Upper lobe of left lung (tissue), 6 donors: ENCODE measurements at places on chromosomes 7 and 10.
A peak's percentile ranks its signal among the peaks of the same experiment; 100 is the strongest.

GRCh38 chr10:688312-689120, 952 bp downstream of the DIP2C start:
- peak overlapping the region; percentile 69 for H3K4me3 ChIP-seq
- no peaks in the 10 kb centered on the region for H3K36me3 ChIP-seq

DNA sequence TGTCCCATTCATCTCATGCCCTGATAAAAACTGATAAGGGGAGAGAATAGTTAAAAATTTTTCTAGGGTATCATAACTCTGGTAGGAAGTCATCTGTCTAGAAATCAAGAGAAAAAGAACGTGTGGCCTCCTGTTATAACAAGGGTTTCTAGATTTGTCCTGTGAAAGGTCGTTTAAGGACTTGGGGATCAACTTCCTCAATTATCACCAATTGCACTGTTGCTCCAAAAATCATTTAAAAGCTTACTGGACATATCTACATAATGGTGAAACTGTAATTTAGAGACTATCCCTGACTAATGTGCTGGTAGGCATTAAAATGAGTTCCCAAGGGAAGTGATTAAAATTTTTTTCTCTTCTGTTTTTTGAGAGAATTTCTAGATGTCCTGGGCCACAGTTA, 58.2 kb downstream of the GPR141 start:
- no peaks in the 10 kb centered on the region for H3K4me1 ChIP-seq
- H3K27ac ChIP-seq = no peak overlapping the region
- H3K4me3 ChIP-seq = no peak overlapping the region
- no peaks in the 10 kb centered on the region for H3K36me3 ChIP-seq

- no peaks in the 10 kb centered on the region for H3K27me3 ChIP-seq
- H3K4me1 ChIP-seq = no peaks in the 10 kb centered on the region
- H3K4me3 ChIP-seq = no peak overlapping the region
Observed at GRCh38 chr7:138608275-138608674, 92.9 kb downstream of the SVOPL start.

DNA sequence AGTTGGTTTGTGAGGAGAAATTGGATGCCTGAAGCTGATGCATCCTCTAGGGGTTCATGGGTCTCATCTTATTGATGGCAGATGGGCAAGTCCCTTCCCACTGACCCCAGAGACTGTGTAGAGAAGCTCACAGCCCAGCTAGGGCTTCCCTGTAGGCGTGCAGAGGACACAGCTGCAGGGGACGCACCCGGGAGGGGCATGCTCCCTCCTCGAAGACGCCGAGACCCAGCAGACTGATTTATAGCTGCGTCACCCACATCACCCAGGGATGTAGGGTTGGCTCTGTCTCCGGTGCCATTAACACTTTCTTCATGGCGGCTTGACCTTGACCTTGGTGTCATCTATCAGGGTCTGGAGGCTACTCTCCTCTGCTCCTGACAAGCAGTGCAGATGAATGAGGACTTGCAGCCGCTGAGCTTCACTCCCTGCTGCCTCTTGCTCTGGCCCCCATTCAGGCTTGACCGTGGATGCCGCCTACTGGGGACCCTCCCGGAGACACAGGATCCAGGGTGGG, 549.7 kb downstream of the TCERG1L start:
- H3K4me3 ChIP-seq = no peak overlapping the region
- H3K27me3 ChIP-seq = no peaks in the 10 kb centered on the region
- no peaks in the 10 kb centered on the region for H3K4me1 ChIP-seq
- DNase-seq = no peak
- H3K27ac ChIP-seq = no peak overlapping the region

- H3K4me3 ChIP-seq = no peak overlapping the region
- no peaks in the 10 kb centered on the region for H3K36me3 ChIP-seq
- DNase-seq = no peak
- H3K4me1 ChIP-seq = no peaks in the 10 kb centered on the region
- H3K27ac ChIP-seq = no peak overlapping the region
Observed at GRCh38 chr7:4345004-4345403, 337.1 kb upstream of the FOXK1 start.
